ENCODE measurements at places on chromosomes 7 and 10.

- no peak for DNase-seq
Observed at GRCh38 chr7:118148930-118149329, 35.0 kb upstream of the LSM8 start.

GRCh38 chr7:73382934-73383503 is 50.6 kb upstream of the FZD9 start:
- DNase-seq: no peak

DNA sequence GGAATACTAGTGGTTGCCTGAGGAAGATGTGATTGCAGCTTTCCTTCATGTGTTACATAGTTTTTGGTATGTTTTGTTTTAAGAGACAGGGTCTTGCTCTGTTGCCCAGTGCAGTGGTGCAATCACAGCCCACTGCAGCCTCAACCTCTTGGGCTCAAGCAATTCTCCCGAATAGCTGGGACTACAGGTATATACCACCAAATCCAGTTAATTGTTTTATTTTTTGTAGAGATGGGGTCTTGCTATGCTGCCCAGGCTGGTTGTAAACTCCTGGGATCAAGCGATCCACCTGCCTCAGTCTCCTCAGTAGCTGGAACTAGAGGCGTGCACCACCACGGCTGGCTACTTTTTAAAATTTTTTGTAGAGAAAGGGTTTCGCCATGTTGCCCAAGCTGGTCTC is 79.1 kb upstream of the TMEM248 start:
- DNase-seq: no peak

GRCh38 chr10:111379534-111380187 is 302.8 kb downstream of the ADRA2A start:
- no peak for DNase-seq

DNA sequence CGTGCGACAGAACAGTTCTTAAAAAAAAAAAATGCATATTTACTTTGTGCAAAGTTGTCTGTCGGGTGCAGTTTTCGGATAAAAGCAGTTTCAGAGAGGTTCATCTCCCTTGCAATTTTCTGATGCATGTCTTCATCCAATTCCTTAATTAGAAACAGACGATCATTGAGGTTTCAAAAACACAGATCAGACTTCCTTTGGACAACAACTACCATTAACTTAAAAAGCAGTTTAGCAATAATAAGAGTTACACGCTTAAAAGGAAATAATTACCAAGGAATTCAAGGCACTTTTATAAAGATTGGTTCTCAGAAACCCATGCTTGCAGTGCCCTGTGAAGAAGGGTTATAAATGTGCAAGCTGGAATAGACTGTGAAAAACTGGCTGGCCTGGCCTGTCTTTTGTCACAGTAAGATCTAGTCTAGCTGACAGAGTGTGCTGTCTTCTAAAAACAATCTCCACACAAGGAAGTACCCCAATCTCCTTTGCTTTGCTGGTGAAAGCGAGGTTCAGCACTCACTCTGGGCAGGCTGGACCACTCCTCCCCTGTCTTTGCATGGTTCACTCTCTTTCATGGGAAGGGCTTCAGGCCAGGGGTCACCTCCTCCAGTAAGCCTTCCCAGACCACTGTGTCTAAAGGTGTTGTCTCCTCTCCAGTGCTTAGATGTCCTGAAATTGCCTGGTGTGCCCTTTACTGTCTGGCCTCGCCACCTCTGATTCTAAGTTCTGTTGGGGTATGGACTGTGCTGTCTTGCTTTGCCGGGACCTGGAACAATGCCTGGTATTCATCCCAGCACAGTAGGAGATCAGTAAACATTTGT is 34.8 kb upstream of the HNRNPH3 start:
- no peak for DNase-seq

DNA sequence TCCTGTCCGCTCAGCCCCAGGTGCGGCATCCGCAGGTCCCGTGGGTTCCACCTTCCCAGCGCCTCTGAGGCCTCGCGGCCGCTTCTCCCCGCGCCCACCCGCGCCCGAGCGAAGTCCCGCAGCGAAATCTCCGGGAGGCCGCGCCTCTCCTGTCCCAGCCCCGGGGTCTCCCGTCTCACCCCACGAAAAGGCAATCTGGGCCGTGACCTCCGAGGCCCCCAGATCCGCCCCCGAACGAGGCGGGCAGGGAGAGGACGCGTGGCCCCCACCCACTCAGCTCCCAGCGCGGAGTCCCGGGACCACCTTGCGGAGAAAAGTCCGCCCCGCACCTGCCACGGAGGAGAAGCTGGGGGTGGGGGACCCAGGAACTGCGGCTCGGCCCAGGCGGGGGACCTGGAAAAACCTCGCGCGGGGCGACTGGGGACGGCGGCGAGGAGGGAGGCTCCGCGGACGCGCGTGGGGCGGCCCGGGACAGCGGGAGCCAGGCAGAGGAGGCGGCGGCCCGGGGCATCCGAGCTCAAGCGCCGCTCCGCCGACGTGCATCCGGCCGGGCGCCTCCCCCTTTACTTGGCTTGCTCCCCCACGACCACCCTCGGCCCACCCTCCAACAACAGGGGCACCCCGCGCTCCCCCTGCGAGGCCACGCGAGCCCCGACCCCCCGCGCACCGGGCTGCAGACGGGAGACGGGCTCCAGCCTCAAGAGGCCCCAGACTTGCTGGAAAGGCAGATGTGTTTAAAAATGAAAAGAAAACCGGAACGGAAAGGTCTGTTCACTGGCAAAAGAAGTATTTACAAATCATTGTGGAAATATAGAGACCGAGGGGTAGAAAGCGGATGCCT is 33.0 kb upstream of the RNF32 start:
- DNase-seq: no peak

DNA sequence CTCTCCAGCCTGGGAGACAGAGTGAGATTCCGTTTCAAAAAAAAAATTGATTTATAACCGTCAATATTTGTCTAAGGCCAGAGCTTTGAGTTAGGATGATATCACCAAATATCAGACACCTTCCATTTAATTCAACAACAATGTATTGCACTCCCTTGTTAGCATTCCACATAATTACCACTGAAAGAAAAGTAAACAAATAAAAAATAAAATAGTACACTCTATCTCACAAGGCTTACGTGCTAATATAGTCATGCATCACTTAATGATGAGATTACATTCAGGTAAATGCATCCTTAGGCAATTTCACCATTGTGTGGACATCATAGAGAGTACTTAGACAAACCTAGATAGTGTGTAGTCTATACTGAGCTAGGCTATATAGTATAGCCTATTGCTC is 127.6 kb upstream of the RHOBTB1 start:
- no peak for DNase-seq

GRCh38 chr7:151060113-151060415 is 675 bp downstream of the SLC4A2 start:
- DNase-seq: no peak

GRCh38 chr10:112911206-112911605 is 38.8 kb upstream of the TCF7L2 start:
- no peak for DNase-seq

- DNase-seq: no peak
Observed at GRCh38 chr7:137007001-137007694, 138.7 kb downstream of the CHRM2 start.
